Stimulated activated CD8-positive, alpha-beta memory T cell treated with anti-CD3 and anti-CD28 coated beads, Interleukin-2, amount 100 ng/mL, for 1 hour (primary cell): ENCODE measurements at places on chromosomes 4 and X.

GRCh38 chr4:118745357-118745756 is 60.2 kb downstream of the METTL14 start:
- no peak for DNase-seq

DNA sequence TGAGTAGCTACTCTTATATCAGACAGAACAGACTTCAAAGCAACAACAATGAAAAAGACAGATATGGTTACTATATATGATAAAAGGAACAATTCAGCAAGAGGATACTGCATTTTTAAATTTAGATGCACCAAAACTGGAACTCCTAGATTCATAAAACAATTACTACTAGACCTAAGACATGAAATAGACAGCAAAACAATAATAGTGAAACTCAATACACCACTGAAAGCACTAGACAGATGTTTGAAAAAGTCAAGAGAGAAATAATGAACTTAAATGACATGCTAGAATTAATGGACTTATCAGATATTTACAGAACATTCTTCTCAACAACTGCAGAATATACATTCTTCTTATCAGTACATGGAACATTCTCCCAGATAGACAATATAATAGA is 99.5 kb upstream of the ITM2A start:
- no peak for DNase-seq

DNA sequence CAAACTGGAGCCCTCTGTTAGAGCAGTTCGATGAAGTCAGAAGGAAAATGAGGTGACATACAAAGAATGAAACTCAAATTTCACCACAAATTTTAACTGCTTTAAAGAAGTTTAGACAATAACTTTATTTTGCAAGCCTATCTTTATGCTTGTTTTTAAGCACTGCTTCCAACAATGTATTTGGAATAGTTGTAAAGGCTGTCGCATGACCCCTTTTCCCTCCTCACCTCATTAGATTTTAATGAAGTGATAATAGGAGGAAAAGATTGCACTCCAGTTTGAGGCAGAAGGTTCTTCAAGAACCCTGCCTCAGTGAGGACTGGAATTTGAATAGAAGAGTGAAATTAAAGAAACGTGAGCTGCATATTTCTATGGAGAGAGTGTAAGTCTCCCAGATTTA is 386.1 kb upstream of the NR3C2 start:
- no peak for DNase-seq

DNA sequence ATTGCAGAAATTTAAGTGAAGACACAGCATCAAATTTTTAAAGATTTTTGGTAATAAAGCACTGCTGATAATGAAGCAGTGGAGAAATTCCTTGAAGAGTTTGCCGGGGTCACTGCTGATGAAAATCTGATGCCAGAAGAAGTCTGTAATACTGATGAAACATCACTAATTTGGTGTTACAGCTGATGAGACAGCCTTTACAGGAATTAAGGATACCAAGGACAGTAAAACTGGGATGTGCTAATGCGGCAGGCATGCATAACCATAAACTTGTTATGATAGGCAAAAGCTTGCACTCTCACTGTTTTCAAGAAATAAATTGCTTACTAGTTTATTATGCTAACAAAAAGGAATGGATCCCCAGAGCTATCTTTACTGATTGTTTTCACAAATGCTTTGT is 52.9 kb upstream of the VEGFC start:
- DNase-seq, result no peak

DNA sequence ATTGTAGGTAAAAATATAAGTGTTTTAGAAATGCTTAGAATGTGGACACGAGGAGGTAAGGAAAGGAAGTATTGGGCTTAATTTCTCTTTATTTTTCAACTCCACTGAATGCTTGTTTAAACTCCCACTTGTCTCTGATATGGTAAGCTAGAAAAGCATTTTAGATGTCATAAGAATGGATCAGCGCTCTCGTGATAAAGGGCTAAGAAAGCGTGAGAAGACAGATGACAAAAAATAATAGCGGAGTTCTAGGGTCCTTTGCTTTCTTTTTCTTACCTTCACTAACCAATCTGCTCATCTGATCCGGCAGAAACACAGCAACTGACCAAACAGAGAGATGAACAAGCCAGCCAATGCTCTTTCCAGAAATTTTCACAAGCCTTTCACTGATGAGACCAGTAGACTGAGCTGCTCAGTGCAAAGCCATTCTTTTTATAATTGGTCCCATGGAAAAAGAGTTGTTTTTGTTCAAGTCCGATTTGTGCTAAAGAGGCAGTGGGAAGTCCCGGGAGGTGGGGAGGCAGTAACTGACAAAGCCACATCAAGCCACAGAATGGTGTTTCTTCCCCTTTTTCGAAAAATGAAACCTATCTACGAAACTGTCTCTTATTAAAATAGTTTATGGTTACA is at the start of gene TASL:
TASL (minus strand) TSS at position 405 of the 630 bp plus-strand sequence. CDS start 17,411 bp downstream, outside the sequence.
- no peak for DNase-seq
